GM20000 (cell line): ENCODE measurements at places on chromosomes 12 and 14.

DNA sequence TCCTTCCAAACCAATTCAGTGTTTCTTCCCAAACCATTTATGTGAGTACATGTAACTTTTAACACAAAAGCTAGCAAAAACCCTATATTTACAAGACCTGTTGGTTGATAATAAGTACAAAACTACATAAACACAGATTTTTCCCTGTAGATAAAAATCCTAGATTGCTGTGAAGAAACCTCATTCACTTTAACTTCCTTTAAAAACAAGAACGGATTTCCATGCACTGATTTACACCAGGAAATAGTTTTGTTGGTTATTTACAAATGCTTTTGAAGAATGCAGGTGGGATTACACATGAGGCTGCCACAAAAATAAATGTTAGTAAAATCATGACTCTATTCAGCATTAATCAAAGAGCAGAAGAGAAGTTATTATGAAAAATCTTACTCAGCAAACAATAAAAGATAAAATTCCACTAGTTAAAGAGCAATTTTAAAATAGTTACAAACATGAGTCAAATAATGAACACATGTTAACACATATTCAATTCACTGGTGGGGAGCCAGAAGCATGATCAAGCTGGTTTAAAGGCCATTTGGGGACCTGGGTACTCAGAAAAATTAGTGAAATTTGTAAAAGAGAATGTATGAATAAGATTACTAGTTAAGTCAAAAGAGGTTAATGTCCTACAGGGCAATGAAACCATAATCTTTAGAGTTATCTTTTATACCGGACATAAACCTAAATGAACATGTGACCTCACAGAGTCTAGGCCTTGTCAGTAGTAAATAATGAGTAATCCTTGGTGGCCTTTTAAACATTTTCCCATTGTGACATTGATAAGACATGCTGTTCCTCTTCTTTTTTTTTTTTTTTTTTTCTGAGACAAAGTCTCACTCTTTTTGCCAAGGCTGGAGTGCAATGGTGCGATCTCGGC, 79.9 kb downstream of the PHLDA1 start:
- DNase-seq = no peak

DNA sequence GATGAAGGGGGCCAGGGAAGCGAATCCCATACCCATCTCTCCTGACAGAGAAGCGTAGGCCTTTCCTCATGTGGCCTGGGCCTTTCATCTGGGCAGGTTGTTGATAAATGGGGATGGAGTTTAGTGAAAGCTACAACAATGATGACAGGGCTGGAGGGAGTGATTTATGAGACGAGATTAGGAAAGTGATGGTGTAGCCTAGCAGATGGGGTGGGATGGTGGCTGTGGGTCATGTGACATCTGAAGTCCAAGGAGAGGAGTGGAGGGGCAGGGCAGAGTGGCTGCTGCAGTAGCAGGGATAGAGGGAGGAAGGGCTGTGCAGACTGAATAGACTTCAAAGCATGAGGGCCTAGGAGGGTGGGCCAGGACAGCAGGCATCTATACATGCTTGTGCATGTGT, 85.5 kb downstream of the ADCK1 start:
- DNase-seq = no peak

DNA sequence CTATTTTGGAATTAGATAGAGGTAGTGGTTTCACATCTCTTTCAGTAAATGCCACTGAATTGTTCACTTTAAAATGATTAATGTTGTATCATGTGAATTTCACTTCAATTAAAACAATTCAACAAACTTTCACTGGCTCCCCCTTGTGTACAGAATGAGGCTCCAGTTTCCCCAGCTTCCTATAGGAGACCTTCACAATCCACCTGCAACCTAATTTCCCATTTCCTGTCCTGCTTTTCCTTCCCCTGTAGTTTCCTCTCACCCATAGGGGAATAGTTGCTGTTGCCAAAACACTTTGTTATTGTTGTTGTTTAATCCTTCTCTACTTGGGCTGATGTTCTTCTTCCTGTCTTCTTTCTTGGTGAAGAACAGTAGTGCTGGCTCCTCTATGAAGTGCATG, 59.8 kb downstream of the NPAS3 start:
- DNase-seq = no peak

- DNase-seq = no peak
Measured at GRCh38 chr14:38404100-38404541, 148.2 kb upstream of the CLEC14A start.

DNA sequence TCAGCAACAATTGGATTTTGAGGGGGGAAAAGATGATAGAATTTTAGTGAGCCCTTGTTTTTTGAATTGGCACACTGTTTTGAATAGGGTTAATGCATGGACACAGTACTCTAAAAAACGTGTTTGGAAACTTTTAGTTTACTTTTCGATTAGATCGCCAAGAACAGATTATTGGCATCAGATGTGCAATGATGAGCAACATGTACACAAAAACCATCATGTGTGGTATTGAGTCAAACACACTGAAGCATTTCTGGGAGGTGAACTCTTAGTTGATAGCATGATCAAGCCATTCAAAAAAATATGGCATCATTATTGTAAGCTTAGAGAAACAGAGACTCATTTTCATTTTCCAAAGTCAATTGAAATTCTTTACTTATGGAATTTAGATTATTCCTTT, 329.2 kb downstream of the ADAMTS20 start:
- DNase-seq = no peak

DNA sequence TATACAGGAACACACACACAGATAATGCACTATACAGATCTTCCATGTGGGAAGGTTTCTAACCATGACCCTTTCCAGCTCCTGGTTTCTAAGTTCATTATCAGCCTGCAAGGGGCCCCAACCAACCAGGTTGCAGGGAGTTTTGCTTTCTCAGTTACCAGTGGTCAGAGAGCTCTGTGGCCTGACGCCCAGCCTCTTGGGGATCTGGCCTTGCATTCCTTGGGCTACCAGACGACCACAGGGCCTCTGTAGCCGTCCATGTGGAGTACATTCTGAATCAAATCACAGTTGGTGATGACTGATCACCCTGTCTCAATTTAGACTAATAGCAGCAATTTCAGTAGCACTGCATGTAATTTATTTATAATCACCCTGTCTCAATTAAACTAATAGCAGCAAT, 47.5 kb downstream of the PAH start:
- no peak for DNase-seq

GRCh38 chr14:22428700-22429291, 160.2 kb downstream of the DAD1 start:
- DNase-seq = no peak

GRCh38 chr12:67666605-67667004, 18.1 kb downstream of the DYRK2 start:
- no peak for DNase-seq

- DNase-seq = no peak
Measured at GRCh38 chr14:68244262-68244980, 424.8 kb downstream of the RAD51B start.
